ENCODE measurements at places on chromosomes 2 and 18.

- no peak for DNase-seq
Observed at GRCh38 chr2:72138011-72138881, 9.4 kb downstream of the CYP26B1 start.

DNA sequence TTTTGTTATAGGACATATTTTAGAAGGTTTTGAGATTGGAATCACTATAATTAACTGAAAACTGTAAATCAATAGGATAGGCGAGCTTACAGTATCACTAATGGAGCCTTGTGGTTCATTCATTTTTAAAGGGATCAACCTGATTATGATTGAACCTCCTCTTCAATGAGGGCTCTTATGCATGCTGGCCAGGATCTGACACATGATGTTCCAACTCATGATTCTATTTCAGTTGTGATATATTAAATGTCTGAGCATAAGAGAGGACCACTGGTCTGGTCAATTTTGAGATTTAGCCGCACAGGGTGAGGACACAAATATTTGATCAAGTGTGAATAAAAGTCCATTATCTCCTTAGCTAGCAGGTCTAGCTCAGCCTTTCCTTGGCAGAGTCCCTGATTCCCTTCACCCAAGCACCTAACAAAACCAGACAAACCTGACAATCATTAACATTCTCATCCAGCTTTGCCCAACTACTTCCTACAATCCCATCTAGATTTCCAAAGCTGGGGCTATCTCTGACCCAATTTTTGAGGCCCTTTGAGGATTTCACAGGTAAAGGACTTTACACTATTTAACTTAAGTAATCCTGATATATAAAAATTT lies 6.9 kb upstream of the MAP4K4 start:
- no peak for DNase-seq

- no peak for DNase-seq
Observed at GRCh38 chr2:168697668-168698121, 104.7 kb upstream of the NOSTRIN start.

GRCh38 chr2:29405266-29405665 lies 290.1 kb downstream of the CLIP4 start:
- DNase-seq = no peak

GRCh38 chr2:232330068-232330999 lies 48.2 kb upstream of the ALPP start:
- no peak for DNase-seq

DNA sequence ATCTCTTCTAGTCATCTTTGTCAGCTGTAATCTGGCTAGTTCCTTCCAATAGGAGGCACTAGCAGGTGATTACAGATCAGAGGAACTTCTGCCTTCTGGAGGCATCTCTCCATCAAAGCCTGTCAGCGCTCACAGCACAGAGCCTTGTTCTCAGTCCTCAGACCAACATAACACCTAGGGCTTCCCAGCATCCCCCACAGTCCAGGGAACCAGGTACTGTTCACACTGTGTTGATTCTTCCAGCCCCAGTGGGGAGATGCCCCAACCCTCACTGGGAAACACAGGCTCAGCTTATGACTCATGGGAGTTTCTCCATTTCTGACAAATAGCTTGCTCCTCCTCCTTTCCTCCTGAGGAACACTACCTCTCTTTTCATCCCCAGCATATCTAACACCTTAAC lies 601.7 kb downstream of the CBLN2 start:
- DNase-seq = no peak

DNA sequence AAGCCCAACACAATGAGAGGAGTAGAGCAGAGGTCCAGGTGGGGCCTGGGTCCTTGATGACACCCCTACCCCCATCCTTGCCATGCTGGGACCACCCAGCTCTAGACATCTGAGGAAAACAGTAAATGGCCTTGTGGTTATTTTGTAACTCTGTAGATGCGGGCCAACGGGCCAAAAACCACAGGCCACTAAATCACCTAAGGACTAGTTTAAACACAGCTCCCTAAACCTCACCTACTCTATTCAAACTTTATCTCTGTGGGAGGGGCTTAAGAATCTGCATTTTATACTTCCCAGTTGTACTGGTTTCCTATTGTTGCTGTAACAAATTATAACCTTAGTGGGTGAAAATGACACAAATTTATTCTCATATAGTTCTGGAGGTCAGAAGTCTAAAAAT lies 19.0 kb upstream of the SERTAD2 start:
- no peak for DNase-seq

DNA sequence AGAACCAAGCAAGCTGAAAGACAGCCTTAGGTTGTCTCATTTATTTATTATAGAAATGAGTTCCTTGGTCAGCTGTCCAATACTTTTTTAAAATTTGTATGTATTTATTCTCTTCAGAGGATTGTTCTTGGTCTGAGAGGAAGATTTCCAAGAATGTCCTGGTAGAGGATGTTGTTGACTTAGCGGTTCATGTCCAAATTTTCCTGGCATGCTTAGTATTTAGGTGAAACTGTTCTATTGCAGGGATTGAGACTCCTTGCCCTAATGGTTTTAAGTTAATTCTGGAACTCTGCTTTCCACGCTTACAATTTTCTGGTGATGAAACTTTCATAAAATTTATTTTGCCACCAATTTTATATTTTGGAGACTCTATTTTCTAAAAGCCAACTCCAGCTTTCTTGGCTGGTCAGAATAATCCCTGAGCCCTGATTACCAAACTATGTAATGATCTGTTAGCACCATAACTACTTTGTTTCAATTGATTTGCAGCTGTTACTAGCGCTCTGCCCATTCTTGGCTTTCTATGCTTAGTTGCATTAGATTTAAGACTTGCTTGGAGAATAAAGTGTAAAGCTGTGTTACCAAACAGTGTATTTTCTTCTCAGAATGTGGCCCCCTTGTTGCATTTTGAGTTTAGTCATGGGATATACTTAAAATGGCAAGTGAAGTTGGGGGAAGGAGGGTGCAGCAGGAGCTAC lies 1868.8 kb upstream of the CELF4 start:
- no peak for DNase-seq

GRCh38 chr2:143264851-143265250 lies 135.6 kb downstream of the ARHGAP15 start:
- DNase-seq = no peak

- DNase-seq = no peak
Observed at GRCh38 chr2:100624536-100624935, 61.7 kb downstream of the PDCL3 start.

DNA sequence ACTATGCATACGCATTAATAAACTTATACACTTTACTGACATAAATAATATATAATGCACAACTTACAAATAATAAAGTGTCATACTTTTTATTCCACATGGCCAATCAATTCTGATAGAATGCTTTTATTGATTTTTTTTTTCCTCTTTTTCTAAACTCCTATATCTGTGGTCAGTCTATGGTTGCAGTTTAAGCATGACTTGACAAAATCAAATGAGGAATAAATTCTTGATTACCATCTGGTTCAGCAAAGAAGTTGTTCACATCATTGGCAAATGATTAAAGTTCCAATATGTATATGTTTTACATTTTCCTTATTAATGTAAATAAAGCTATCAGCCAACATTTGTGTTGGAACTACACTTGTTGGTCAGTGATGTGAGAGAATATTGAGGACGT lies 83.5 kb downstream of the EML6 start:
- DNase-seq = no peak

- no peak for DNase-seq
Observed at GRCh38 chr2:35510636-35511035, 844.9 kb upstream of the CRIM1 start.

GRCh38 chr2:37579192-37579713 lies 92.2 kb downstream of the CDC42EP3 start:
- no peak for DNase-seq

DNA sequence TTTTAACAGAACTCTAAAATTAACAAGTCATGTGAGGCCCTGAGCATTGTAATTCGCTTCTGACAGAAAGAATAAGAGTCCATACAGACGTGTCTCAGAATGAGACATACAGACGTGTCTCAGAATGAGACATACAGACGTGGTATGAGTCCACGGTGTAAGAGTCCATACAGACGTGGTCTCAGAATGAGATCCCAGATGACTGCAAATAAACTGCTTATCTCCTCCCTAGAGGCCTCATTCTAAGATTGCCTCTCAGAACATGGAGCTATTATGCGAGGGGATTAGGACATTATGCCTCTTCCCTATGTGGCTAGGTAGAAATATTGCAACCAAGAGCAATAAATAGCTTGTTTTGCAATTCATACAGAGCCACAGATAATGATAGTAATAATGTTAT lies 63.9 kb downstream of the NEB start:
- no peak for DNase-seq

GRCh38 chr18:75977081-75977480 lies 518.0 kb downstream of the ZNF516 start:
- no peak for DNase-seq

GRCh38 chr2:111896024-111896423 lies 2.4 kb upstream of the MERTK start:
- DNase-seq = no peak
